Retinal pigment epithelial cell (primary cell): ENCODE measurements at places on chromosomes 3 and 15.

- DNase-seq: no peak
Observed at GRCh38 chr3:140399871-140400270, 278.0 kb upstream of the TRIM42 start.

DNA sequence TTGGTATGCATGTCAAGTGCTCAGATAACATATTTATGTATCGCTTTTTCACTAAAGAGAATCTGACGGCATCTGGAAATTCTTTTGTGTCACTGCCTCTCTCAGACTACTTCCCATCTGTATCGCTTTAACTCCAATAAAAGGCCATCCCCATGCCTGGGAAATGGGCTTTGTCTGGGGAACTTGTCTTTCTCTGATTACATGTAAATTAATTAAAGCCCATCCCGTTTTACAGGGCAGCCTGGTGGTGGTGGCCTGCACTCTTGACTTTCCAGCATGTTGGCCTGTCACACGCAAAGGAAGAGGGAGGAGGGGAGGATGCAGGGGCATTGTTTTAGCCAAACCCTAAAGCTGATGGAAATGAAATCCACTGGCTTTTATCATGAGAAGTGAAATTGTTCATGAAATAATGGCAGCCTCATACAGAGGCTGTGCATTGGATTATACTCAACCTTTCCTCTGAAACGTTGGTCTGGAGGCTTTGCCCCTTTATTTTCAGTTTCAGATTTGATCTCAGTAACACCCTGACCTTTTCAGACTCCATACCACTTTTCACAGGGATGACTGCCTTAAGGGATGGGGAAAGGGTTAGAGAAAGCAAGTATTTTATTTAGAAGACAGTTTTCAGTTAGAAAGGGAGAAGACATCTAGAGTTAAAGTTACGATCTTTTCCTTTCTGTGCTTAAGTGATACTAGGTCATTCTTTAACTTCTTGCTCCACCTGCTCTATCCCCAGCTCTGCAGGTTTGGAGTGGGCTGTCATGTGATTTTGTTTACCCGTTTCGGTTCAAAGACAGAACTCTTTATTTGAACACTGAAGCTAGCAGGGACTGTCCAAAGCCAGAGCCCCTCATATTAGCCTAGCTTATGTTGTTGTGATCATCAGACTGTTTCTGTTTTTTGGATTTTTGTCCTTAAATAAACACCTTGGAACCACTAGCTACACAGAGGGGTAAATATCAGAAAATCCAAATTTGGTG, 94.6 kb upstream of the CTDSPL start:
- no peak for DNase-seq

DNA sequence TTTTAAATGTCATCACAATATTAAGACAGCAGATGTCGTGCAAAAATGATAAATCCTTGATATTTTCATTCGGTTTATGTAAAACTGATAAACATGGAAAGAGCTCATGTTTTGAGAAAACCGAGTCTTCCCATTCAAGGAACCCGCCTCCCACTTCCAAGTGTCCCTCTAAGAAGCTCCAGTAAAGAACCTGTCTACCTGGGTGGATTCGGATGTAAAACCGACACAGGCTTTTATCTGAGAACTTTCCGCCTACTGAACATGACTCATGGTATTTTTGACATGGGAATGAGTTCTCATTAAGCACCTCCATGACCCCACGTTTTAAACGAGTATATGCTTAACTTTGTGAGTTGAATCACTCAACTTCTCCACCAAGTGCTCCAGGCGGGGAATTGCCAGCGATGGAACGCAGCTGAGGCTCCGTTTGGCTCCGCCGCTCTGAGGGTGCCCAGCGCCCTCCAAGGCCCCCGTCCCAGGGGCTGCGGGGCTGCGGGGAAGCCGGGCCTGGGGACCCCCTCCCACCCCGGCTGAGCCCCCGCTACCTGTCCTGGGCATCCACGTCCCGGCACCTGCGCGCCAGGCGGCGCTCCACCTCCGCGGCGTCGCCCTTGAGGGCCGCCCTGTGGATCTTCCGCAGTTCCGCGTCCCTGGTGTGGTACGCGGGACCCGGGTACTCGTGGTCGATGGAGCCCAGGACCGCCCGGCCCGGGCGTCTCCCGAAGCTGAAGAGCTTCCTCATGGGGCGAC, 119.9 kb downstream of the LMLN start:
- DNase-seq: no peak

- DNase-seq: no peak
Observed at GRCh38 chr3:121722411-121722810, 27.1 kb downstream of the GOLGB1 start.

DNA sequence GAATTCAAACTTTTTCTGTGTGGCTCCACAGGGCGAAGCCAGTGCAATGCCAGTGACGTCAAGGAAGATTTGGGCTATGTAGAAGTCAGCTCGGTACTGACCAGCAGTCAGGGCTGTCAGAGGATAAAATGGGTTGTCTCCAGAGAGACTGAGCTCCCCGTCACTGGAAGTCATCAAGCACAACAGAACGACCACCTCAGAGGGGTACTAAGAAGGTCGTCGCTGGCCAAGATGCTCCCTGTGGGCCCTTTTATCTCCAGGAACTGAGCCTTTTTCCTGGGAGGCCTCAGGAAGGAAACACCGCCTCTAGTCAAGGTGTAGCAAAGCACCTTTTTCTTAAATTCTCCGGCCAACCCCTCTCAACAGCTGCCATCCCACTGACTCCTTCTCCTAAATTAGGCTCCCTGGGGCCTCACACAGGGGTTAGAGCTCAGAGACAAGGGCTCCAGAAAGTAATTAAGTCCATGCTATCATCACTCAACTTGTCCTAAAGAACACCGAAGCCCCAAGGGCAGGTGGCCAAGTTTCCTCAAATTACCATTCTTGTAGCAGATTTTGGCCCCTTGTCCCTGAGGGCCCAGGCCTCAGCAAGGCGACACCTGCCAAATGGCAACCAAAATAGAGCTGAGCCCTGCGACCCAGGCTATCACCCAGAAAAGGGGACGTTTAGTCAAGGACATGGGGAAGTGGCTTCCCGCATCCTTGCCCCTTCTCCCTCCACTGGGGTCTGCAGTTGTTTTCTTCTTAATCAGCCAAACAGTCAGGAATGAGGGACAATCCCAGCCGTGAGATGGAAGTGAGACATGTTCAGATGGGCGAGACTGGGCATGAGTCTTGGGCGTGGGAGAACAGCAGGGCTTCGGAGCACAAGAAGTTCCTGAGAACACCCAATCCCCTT, 48.0 kb downstream of the SSUH2 start:
- no peak for DNase-seq

DNA sequence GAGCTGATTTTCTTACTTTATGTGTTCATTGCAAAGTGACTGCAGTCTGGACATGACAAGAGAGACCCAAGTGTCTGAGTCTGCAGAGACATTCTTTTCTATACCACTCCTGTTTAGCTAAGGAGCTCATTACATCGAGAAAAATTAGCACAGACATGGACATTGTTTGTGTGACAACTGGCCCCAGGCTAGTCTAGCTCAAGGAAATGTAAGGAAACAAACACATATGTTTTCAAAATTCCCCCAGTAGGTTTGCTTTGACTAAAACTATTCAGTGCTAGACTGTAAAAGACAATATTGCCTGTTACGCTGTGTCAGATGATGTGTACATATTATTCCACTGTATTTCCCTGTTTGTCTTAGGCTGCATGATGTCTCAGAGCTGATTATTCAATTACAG, 40.9 kb downstream of the TPRG1 start:
- no peak for DNase-seq

- no peak for DNase-seq
Observed at GRCh38 chr3:77541203-77541922, 501.5 kb downstream of the ROBO2 start.

- DNase-seq: no peak
Observed at GRCh38 chr15:37001417-37001816, 98.9 kb downstream of the MEIS2 start.

GRCh38 chr3:193660171-193660570, 67.2 kb downstream of the OPA1 start:
- DNase-seq: no peak

- no peak for DNase-seq
Observed at GRCh38 chr3:169668957-169669741, 5.6 kb upstream of the MECOM start.

GRCh38 chr3:142618917-142619461, 22.8 kb downstream of the PLS1 start:
- no peak for DNase-seq

GRCh38 chr15:90924375-90924774, 8.0 kb downstream of the HDDC3 start:
- no peak for DNase-seq

- peak; percentile 86 for DNase-seq
Observed at GRCh38 chr3:185656321-185656840, 70.3 kb downstream of the SENP2 start.

- no peak for DNase-seq
Observed at GRCh38 chr15:77654975-77655374, 22.3 kb upstream of the LINGO1 start.

GRCh38 chr3:82186017-82186416, 424.6 kb upstream of the GBE1 start:
- DNase-seq: no peak

GRCh38 chr3:145224886-145225285, 936.1 kb downstream of the PLOD2 start:
- no peak for DNase-seq

DNA sequence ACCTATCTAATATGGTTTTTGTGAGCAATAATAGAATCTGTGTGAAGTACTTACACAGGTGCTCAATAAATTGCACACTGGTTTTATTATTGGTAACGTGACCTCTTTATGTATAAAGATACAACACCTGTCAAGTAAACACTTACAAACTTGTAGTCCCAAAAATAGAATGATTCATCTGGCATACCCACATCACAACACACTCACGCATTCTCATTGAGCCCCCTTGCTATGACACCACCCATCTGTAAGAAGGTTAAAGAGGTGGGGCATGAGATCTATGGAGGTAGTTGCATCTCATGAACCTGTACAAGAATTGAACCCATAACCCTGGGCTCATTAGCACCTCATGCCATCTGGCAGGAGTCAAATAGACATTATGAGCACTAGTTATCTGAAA, 134.9 kb upstream of the THBS1 start:
- no peak for DNase-seq

DNA sequence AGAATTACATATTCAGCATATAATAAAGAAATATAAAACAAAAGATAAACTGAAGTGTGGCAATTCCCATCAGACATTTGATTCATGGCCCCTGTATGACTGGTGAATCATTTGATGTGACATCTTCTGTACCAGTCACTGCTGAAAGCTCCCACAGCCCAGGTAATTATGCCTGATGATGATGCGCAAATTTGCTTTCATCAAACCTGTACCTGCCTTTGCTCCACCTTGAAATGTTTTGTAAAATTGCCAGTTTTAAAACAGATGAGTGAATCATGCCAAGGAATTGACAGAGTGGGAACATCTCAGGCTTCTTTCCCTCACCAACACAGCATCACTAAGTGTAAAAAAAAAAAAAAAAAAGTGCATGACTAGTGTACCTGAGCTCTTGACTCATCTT, 66.5 kb upstream of the EIF1B start:
- no peak for DNase-seq

GRCh38 chr3:133106169-133106568, 68.0 kb downstream of the TMEM108 start:
- no peak for DNase-seq

GRCh38 chr3:183151821-183152351, 10.6 kb downstream of the LAMP3 start:
- DNase-seq: no peak

DNA sequence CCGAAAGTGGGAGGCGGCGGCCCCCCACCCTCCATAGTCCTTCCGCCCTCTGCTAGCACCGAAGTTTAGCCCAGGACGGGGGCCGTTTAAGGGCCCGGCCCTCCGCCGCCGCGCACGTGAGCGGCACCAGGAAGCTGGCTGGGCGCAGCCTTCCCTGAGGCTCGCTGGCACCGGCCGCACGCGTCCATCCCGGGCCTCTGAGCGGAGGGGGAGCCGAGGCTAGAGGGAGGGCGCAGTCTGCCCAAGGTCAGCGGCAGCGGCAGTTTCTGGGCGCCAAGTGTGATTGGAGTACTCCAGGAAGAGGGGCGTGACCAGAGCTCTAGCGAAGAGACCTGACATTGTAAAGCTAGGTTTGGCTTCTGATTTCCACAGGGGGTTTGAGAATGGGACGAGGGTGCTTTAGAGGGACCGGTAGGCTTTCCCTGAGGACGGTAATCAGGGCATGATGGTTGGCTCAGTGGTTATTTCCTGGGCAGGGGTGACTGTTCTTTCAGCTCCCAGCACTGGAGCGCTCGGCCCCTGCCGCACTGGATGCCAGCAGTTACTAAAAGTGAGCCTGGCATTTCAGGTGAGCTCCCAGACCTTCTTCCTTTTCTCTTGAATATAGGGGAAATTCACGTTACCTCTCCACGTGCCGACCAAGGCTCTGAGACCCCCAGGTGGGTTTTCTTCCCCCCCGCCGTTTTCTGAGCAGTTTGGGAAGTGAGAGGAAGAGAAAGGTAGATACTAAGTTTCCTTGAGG, 853 bp downstream of the TEX264 start:
- DNase-seq: peak; percentile 21

DNA sequence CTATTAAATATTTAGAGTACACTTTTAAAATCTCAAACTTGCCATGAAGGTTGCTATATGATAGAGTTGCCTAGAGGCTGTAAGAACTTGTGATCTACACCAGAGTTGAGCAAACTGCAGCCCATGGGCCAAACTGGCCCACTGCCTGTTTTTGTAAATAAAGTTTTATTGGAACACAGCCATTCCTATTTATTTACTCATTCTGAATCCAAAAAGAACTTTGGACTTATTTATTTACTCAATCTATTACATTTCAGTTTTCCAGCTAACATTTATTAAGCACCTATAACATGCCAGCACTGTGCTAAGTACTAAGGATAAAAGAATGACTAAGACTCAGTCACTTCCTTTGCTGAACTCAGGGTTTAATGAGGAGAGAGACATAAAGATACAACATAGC, 403.6 kb downstream of the ERC2 start:
- DNase-seq: no peak

DNA sequence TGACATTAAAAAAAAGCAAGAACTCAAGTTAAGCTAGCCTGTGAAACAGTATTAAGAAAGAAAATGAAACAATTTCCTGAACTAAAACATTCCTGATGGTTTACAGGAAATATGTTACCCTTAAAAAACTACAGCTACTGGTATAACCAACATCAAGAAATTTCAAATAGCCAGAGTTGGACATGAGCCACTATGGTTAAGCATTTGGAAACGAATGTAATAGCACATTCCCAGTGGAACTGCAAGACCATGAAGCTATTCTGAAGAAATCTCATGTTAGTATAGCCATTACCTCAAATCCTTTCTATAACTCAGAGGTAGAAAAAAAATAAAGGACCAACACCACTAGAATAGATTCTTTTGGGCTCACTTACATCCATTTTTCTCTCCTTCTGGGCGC, 30.2 kb downstream of the CPNE4 start:
- peak; percentile 21 for DNase-seq
